ENCODE measurements at places on chromosomes 13 and 19.

DNA sequence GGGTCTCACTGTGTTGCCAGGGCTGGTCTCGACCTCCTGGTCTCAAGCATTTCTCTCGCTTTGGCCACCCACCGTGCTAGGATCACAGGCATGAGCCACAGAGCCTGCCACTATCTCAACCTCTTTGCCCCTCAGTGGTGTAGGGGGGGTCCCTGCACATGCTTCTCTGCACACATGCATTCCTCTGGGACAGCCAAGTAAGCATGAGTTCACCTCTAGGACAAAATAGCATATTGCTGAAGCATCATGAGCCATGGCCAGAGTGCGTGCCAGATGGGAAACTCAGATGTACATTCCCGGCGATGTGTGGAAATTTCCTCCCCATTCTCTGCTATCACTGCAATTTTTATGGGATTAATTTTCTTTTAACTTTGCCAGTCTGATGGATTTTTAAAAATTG lies 23.1 kb downstream of the CHAF1A start:
- DNase-seq, result no peak

GRCh38 chr19:45455707-45456499 lies 11.9 kb upstream of the FOSB start:
- DNase-seq, result no peak

DNA sequence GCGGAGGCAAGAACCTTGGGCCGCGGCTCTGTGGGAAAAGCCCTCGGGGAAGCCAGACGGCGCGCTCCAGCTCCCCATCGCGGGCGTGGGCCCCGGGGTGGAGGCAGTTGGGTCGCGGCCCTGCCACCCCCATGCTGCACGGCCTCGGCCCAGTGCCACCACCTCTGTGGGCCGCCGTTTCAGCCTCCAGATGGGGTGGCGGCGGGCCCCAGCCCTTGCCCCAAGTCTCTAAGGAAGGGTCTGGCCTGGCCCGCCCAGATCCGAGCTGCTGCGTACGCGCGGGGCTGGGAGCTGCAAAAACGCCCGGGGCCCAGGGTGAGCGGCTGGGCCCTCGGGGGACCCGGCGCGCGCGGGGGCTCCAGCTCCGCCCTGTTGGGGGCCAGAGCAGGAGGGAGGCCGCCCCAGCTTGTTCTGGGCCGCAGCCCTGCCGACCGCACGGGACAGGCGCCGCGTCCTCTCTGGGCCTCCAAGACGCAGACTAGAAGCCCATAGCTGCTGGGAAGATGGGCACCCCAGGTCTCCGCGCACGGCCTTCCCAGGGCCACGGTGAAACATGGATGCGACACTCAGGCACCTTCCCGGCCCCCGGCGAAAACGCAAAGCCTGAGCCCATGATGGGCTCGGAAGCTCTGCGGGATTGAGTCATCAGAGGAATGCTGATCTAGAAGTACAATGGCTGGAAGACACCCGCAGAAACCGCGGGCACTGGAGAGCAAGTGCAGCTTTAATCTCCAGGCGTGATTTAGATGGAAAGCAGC lies 110.1 kb downstream of the KCTD15 start:
- no peak for DNase-seq

- no peak for DNase-seq
Observed at GRCh38 chr13:26593661-26594060, 36.2 kb downstream of the WASF3 start.

DNA sequence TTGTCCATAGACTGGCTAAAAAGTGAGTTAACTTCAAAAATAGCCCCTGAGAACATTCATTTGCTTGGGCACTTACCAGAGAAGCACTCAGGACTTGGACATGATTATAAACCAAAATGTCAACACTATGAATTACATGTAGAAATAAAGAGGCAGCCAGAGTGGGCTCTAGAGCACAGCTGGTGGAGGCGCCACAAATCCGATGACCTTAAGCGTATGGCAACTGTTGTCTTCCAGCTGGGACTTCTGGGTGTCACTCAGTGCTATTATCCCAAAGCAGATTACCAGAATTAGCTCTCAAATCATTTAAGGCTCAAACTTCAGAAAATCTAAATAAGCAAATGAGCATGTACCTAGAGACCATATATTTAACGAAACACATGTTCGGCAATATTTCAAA lies 1255.5 kb upstream of the SLC10A2 start:
- DNase-seq, result no peak

DNA sequence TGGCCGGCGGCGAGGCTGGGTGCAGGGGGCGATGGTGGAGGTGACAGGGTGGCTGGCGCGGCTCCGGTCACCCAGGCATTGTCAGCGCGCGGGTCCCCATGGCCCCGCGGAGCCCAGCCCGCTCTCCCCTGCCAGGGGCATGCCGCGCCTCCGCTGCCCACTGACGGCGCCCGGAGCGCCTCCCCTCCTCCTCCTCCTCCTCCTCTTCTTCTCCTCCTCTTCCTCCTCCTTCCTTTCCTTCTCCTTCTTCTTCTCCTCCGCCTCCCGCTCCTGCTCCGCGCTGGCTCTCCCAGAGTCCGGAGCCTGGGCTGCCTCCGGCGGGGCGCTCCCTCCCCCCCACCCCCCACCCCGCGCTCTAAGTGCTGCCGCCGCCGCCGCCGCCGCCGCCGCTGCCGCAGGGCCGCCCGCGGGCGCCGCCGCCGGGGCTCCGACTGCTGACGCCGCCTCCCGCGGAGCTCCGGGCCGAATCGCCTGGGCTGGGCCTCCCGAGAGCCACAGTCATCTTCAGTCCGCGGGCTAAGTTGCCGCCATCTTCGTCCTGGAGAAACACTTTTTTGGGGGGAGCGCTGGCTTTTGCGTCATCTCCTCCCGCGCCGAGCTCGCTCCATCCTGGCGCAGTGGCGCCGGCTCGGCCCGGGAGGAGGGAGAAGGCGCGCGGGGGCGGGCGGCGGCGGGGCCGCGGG lies 348.3 kb downstream of the LIG4 start:
- no peak for DNase-seq

DNA sequence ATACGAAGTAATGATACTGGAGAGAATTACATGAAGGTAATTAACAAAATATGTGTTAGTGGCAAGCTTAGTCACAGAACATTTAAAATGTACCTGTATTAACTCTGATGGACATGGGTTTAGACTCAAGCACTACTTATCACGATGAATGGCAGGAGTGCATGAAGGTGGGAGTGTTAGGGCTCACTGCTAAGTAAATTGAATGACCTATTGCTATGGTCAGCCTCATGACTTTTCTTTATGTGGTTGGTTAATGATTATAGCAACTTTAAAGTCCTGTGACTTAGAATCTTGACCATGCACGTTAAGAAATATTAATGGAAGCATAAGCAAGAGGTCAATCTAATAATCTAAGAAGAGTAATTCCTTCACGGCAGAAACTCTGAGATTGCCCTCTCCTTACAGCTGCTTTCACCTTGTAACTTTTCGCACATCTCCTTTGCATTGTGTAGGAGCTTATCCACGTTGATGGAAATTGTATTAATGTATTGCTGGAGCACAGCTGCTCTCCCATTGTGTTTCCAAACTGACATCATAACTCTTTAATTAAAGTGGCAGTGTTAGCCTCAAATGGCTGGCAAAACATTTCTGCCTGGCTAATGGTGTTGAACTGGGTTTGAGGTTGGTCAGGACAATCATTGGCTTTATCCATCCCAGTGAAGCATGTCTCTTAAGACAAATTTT lies 114.5 kb downstream of the RXFP2 start:
- no peak for DNase-seq
